ENCODE measurements at places on chromosomes 13 and 19. TPM values are rescaled to one million over a fixed set of nuclear protein-coding genes. Genes with fewer than 3 reads are reported as not detected.

Gene PSG4
- 0.30 TPM for total RNA-seq

Gene CDX2
- total RNA-seq, result not detected

Gene ZNF681
- total RNA-seq, result 0.60 TPM

Gene ZNF792
- 5.1 TPM for total RNA-seq

Gene ZNF627
- 27.0 TPM for total RNA-seq

Gene ZNF85
- total RNA-seq, result 5.0 TPM

Gene KLC3
- not detected for total RNA-seq

Gene ZNF878
- total RNA-seq, result 0.18 TPM

Gene KCNJ14
- 0.59 TPM for total RNA-seq

Gene ZNF254
- total RNA-seq, result 13.4 TPM

Gene ZNF724
- total RNA-seq, result 1.8 TPM

Gene RNF17
- total RNA-seq, result not detected

Gene IGSF23
- total RNA-seq, result not detected

Gene CACTIN
- total RNA-seq, result 20.2 TPM

Gene TNFSF9
- 0.14 TPM for total RNA-seq

Gene EDNRB
- 1.8 TPM for total RNA-seq

Gene RNASEH2A
- total RNA-seq, result 23.5 TPM

Gene ATP4B
- total RNA-seq, result not detected

Gene MICU2
- 87.7 TPM for total RNA-seq

Gene PPAN
- total RNA-seq, result 41.0 TPM

Gene FXYD7
- not detected for total RNA-seq

Gene KLK1
- not detected for total RNA-seq

Gene APC2
- total RNA-seq, result 0.46 TPM
